ENCODE measurements at places on chromosomes 3 and 15.

DNA sequence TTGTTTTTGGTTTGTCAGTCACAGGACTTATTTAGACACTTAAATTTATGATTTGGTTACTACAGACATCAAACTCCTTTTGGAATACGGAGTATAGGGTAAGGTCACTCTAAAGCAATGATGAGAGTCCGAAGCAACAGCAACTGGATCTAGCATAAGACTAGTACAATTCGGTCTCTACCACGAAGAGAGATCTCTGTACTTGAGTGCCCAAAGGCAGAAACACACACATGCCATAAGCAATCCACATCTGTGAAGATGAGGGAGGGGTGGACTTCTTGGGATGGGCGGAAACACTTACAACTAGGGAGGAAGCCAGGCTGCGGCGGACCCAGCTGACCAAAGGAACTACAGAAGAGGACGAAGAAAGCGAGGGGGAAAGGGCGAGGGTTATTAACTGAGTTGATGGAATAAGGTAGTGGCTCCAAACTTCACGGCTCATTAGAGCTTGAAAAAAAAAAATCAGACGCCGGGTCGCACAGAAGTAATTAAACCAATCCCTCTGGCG is 595 bp downstream of the DPH6 start:
- DNase-seq: no peak

DNA sequence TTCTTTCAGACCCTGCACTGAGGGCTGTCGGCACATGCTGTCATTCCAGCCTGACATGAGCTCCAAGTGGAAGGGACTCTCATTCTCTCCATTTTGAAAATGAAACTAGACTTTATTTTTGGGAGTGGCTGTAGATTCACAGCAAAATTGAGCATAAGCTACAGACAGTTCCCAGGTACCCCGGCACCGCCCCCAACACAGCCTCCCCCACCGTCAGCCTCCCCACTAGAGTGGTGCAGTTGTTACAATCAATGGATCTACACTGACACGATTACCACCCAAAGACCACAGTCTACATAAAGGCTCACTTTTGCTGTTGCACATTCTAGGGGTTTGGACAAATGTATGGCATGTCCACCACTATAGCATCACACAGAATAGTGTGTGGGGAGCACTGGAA is 29.5 kb upstream of the FGD5 start:
- no peak for DNase-seq

- no peak for DNase-seq
Observed at GRCh38 chr3:40801284-40801741, 276.6 kb downstream of the ZNF621 start.

GRCh38 chr15:99476413-99477222 is 89.2 kb upstream of the MEF2A start:
- DNase-seq: no peak

- no peak for DNase-seq
Observed at GRCh38 chr15:56744701-56745683, 11.7 kb upstream of the ZNF280D start.

GRCh38 chr15:63288342-63288741 is 10.9 kb downstream of the APH1B start:
- no peak for DNase-seq

DNA sequence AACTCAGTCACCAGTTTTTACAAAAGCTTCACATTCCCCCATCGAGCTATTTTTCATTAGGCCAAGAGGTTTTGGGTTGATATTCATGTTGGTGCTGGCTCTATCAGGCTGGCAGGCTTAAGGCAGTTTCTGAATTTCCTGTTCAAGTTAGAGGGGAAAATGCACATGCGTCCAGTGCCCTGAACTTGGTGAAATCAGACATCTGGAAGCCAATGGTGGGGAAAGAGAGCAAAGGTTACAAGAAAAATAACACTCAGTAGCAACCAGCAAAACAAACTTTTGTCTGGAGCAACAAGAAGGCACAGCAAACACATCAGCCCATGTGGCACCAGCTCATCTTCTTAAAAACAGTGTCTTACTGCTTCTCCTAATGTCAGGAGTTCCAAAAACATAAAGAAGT is 155.6 kb upstream of the TSC22D2 start:
- no peak for DNase-seq

GRCh38 chr15:42084465-42085235 is 9.7 kb downstream of the PLA2G4D start:
- no peak for DNase-seq

GRCh38 chr3:192215-192929 is 4.2 kb upstream of the CHL1 start:
- no peak for DNase-seq

- DNase-seq: peak; percentile 38
Observed at GRCh38 chr15:93378558-93378957, 289.5 kb upstream of the RGMA start.

- no peak for DNase-seq
Observed at GRCh38 chr15:48147358-48147757, 26.6 kb downstream of the SLC24A5 start.
